Tibial nerve (tissue), 4 donors: ENCODE measurements at places on chromosomes 5 and 9. TPM values are rescaled to one million over a fixed set of nuclear protein-coding genes. Genes with fewer than 3 reads are reported as not detected.

GRCh38 chr5:1462358-1462757 is 17.1 kb upstream of the SLC6A3 start:
- DNase-seq, result no peak
- H3K27me3 ChIP-seq, result no peaks in the 10 kb centered on the region
- no peaks in the 10 kb centered on the region for H3K36me3 ChIP-seq
- H3K27ac ChIP-seq, result no peak overlapping the region

- no peaks in the 10 kb centered on the region for H3K27me3 ChIP-seq
- DNase-seq, result no peak
- no peak overlapping the region for H3K27ac ChIP-seq
- peaks cover 13% of the 10 kb centered on the region for H3K4me1 ChIP-seq
- no peaks in the 10 kb centered on the region for H3K36me3 ChIP-seq
- H3K4me3 ChIP-seq, result no peak overlapping the region
Observed at GRCh38 chr5:54616031-54616430, 98.5 kb downstream of the SNX18 start.

- H3K4me3 ChIP-seq, result no peak overlapping the region
- no peaks in the 10 kb centered on the region for H3K27me3 ChIP-seq
- DNase-seq, result no peak
- no peaks in the 10 kb centered on the region for H3K4me1 ChIP-seq
Observed at GRCh38 chr5:160929360-160929759, 77.3 kb upstream of the ATP10B start.

DNA sequence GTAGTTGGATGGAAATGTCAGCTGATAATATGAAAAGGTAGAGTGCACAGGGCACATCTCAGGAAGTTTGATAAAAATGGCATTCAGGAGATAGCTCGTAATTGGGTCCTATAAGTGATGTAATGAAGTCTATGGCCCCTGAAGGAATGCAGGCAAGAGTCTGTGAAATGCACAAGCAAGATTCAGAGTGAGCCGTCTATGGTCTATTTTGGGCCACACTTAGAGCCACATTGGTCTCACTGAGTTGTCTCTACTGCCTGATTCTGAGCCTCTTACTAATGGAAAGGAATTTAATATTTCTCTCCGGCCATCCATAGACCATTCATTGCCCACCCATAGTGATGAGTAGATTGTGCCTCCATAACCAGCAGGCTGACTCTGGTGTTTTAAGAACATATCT is 111.3 kb upstream of the KCNN2 start:
- DNase-seq, result no peak
- H3K27me3 ChIP-seq, result no peaks in the 10 kb centered on the region
- H3K36me3 ChIP-seq, result no peaks in the 10 kb centered on the region
- no peak overlapping the region for H3K4me3 ChIP-seq
- no peaks in the 10 kb centered on the region for H3K4me1 ChIP-seq
- no peak overlapping the region for H3K27ac ChIP-seq

DNA sequence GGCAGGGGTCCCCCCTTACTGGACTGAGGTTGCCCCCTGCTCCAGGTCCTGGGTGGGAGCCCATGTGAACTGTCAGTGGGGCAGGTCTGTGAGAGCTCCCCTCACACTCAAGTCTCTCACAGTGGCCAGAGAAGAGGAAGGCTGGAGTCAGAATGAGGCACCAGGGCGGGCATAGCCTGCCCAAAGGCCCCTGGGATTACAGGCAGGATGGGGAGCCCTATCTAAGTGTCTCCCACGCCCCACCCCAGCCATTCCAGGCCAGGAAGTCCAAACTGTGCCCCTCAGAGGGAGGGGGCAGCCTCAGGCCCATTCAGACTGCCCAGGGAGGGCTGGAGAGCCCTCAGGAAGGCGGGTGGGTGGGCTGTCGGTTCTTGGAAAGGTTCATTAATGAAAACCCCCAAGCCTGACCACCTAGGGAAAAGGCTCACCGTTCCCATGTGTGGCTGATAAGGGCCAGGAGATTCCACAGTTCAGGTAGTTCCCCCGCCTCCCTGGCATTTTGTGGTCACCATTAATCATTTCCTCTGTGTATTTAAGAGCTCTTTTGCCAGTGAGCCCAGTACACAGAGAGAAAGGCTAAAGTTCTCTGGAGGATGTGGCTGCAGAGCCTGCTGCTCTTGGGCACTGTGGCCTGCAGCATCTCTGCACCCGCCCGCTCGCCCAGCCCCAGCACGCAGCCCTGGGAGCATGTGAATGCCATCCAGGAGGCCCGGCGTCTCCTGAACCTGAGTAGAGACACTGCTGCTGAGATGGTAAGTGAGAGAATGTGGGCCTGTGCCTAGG is at the start of gene CSF2:
CSF2 (plus strand) TSS at position 559 of the 783 bp plus-strand sequence; CDS start at position 594, 35 bp downstream.
- H3K27ac ChIP-seq, result no peak within 1 kb of the TSS
- no peaks in the 10 kb centered on the region for H3K36me3 ChIP-seq
- no peak within 1 kb of the TSS for H3K4me3 ChIP-seq
- no peaks in the 10 kb centered on the region for H3K27me3 ChIP-seq
- no peak for DNase-seq

DNA sequence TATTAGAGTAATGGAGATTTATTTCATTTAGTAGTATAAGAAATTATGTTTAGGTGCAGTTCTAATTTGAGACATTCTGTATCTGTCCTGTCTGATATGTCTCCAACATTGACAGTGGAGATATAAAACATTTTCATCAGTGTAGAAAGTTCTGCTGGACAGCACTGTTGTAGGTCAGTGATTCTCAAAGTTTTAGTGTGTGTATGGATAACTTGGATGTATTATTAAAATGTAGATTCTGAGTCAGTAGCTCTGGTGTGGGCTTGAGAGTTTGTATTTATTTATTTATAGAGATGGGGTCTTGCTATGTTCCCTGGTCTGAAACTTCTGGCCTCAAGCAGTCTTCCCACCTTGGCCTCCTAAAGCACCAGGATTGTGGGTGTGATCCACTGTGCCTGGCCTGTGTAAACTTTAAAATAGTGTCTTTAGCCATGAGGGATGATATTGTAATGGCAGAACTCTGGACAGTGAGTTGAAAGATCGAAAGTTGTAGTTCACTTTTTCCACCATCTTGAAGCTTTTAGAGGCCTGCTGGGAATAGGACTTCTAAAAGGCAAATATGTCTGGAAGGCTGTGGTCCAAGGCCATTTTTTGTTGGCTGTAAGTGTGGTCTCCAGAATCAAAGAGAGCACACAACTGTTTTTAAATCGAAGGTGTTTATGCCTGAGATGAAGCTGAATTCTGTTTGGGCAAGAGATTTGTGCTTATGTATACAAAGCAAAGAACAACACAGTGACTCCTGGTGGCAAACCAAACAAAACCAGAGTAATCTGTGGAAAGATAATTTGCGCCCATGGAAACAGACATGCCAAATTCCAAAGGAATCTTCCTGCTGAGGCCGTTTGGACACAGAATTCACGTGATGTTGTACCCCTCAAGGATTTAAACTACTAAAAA is 12.4 kb downstream of the UBAP1 start:
- peaks cover 10% of the 10 kb centered on the region for H3K36me3 ChIP-seq
- DNase-seq, result no peak
- H3K4me3 ChIP-seq, result no peak overlapping the region
- peaks cover 19% of the 10 kb centered on the region for H3K4me1 ChIP-seq

GRCh38 chr5:137090151-137090550 is 409.0 kb downstream of the SPOCK1 start:
- H3K4me3 ChIP-seq, result no peak overlapping the region
- DNase-seq, result peak; percentile 26
- H3K27ac ChIP-seq, result no peak overlapping the region
- H3K36me3 ChIP-seq, result no peaks in the 10 kb centered on the region
- H3K4me1 ChIP-seq, result no peaks in the 10 kb centered on the region
- no peaks in the 10 kb centered on the region for H3K27me3 ChIP-seq

GRCh38 chr5:151076616-151077015 is 4.2 kb downstream of the TNIP1 start:
- no peak overlapping the region for H3K4me3 ChIP-seq
- no peaks in the 10 kb centered on the region for H3K36me3 ChIP-seq
- DNase-seq, result no peak
- no peaks in the 10 kb centered on the region for H3K4me1 ChIP-seq
- H3K27me3 ChIP-seq, result no peaks in the 10 kb centered on the region

- H3K36me3 ChIP-seq, result no peaks in the 10 kb centered on the region
- H3K4me3 ChIP-seq, result no peak overlapping the region
- H3K27me3 ChIP-seq, result no peaks in the 10 kb centered on the region
- H3K4me1 ChIP-seq, result no peaks in the 10 kb centered on the region
- H3K27ac ChIP-seq, result no peak overlapping the region
Observed at GRCh38 chr5:79728396-79728795, 38.8 kb downstream of the CMYA5 start.

GRCh38 chr5:23223846-23224245 is 283.6 kb upstream of the PRDM9 start:
- no peaks in the 10 kb centered on the region for H3K27me3 ChIP-seq
- no peak for DNase-seq
- no peak overlapping the region for H3K27ac ChIP-seq
- H3K4me1 ChIP-seq, result no peaks in the 10 kb centered on the region

DNA sequence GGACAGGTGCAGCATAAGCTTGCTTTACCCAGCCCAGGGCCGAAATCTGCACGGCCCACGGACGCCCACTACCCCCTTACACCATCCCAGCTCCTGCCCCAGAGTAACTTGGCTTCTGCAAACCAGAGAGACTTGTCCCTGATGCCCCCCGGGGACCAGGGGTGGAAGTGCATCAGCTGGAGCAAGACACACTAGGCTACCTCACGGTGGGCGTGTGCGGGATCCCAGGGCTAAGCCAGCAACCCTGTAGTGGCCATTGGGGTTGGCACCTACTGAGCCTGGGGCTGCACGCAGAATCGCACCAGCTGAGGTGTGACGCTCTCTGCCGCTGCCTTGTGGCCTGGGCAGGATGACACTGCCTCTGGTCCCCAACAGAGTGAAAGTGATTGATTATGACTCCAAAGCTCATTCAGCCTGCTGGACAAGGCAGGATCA is 6.1 kb upstream of the ZNF79 start:
- H3K4me3 ChIP-seq, result no peak overlapping the region
- peaks cover 9% of the 10 kb centered on the region for H3K4me1 ChIP-seq
- no peaks in the 10 kb centered on the region for H3K27me3 ChIP-seq
- DNase-seq, result no peak
- no peak overlapping the region for H3K27ac ChIP-seq

DNA sequence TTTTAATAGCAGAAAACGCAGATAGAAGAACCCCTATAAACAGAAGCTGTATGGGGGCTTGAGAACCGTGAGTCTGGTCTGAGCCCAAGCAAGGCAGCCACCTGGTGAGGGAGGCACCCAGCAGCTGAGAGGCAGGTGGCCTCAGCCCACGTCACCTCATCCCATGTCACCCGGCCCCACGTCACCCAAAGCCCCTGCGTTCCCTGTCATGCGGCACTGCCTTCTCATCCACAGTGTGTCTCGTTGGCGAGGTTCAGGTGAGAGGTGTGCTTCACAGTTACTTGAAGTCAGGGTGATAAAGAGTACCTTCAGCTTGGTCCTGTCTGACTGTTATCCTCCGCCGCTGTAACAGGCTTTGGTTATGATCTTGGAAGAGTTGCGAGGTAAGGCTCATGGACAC is 80.6 kb upstream of the IRX4 start:
- no peaks in the 10 kb centered on the region for H3K27me3 ChIP-seq
- no peak overlapping the region for H3K4me3 ChIP-seq
- DNase-seq, result no peak
- no peaks in the 10 kb centered on the region for H3K36me3 ChIP-seq
- H3K4me1 ChIP-seq, result no peaks in the 10 kb centered on the region
- no peak overlapping the region for H3K27ac ChIP-seq

DNA sequence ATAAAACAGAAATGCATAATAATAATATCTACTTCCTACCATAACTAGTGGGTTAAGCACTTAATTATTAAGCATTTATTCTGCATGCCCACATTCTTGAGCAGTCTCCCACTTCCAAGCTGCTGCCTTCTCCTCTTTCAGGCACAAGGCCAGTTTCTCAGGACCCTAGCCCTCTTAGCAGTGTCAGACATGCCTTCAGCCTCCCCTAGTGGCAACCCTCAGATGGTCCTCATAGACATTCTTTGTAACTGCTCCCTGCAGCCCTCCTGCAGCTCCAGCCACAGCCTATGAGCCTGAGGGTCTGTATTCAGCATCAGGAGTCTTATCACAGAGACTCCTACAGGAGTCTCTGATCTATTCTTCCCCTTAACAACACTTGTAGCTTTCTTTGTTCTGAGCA is 3.9 kb downstream of the IL9 start:
- H3K36me3 ChIP-seq, result no peaks in the 10 kb centered on the region
- no peaks in the 10 kb centered on the region for H3K27me3 ChIP-seq
- H3K4me1 ChIP-seq, result no peaks in the 10 kb centered on the region
- H3K27ac ChIP-seq, result no peak overlapping the region

DNA sequence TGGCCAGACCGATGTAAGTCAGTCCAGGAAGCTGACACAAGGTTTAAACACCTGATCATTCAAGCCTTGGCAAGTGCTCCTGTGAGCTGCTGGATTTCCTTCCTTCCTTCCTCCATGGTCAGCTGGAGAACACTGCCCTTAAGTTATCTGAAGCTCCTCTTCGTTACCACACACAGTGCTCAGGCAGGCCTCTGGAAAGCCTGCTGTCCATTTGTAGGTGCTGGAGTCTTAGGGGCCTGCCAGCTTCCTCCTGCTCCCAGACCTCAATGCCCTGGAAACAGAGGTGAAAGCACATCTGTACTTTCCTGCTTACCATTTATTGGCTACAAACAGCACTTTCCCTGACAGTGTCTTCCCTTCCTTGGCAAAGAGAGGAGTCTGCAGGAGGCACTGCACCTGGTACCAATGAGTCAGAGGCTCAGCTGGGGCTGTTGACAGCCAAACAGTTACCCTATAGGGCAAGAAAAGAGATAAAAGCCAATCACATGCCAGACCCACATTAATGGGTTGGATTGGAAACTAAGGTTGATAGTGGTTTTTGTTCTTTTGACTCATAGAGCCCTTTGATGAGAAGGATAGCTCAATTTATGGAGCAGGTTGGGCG is 72.6 kb upstream of the PUM3 start:
- H3K27ac ChIP-seq, result no peak overlapping the region
- no peaks in the 10 kb centered on the region for H3K36me3 ChIP-seq
- no peak for DNase-seq
- H3K27me3 ChIP-seq, result no peaks in the 10 kb centered on the region
- H3K4me3 ChIP-seq, result no peak overlapping the region
- no peaks in the 10 kb centered on the region for H3K4me1 ChIP-seq

DNA sequence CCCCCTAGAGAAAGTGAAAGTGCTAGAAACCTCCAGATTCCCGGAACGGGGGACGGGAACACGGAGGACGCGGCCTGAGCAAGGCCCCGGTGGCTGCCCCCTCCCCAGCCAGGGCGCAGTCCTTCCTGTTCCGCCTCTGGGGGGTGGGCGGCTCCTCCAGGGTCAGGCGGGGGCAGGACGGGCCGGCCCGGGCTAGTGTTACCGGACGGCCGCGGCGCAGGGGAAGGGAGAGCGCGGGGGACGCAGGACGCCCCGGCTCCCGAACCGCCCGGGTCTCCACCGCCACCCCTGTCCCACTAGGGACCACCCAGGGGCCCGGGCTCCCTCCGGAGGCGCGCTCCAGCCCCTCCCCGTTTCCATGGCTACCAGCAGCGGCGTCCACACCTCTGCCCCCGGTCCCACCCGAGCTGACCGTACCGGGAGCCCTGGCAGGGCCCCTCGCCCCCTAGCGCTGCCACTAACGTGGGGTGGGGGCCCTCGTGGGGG is 579 bp downstream of the SLC12A7 start:
- H3K27me3 ChIP-seq, result no peaks in the 10 kb centered on the region
- no peak for DNase-seq
- peak overlapping the region; percentile 72 for H3K27ac ChIP-seq
- H3K4me3 ChIP-seq, result peak overlapping the region; percentile 90

The ANKRD20A1 gene
- total RNA-seq, result 9.6 TPM

The IFNA21 gene
- total RNA-seq, result not detected

The PCDHGA4 gene
- 6.7 TPM for total RNA-seq

The OR1J2 gene
- not detected for total RNA-seq

The LRRC19 gene
- total RNA-seq, result not detected

The IL7R gene
- 5.7 TPM for total RNA-seq
